NCI-H146 (cell line): ENCODE measurements at places on chromosomes 16 and 17.

DNA sequence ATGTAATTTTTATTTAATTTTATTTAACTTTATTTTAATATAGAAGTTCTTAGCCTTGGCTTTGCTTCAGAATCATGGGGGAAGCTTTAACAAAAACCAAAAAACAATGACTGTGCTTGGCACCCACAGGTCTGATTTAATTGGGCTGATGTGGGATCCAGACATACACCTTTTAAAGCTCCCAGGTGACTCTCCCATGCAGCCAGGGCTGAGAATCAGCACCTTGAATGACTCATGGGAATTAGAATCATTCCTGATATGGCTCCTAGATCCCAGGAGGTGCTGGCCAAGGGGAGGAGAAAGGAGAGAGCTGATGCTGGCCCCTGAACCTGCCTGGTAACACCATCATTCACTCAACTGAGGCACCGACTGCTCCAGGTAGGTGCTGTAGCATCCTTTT lies 240.7 kb downstream of the PARN start:
- DNase-seq: no peak

GRCh38 chr16:81315271-81316175 lies 761 bp downstream of the GAN start:
- peak; percentile 20 for DNase-seq

DNA sequence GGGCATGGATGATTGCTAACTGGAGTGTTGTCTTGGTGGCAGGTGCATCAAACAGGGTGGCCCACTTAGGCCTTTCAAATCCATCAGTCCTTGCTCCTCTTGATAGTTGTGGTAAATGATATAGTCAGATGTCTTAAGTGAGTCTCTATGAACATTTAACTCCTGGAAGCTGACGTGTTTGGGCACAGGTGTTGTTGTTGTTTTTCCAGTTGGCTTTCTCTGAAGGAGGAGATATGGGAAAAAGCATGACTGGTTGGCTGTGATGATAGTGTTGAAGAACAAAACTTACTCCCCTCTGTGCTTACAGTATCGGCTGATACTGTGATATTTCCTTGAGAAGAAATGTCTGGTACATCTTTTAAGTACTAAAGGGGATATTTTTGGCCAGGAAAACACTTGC lies 18.0 kb downstream of the TNRC6A start:
- no peak for DNase-seq

- no peak for DNase-seq
Measured at GRCh38 chr17:49201481-49201927, 8.9 kb downstream of the GNGT2 start.

- DNase-seq: no peak
Measured at GRCh38 chr17:78563189-78564145, 13.7 kb downstream of the DNAH17 start.

GRCh38 chr16:7268182-7268581 lies 64.5 kb upstream of the RBFOX1 start:
- peak; percentile 26 for DNase-seq

DNA sequence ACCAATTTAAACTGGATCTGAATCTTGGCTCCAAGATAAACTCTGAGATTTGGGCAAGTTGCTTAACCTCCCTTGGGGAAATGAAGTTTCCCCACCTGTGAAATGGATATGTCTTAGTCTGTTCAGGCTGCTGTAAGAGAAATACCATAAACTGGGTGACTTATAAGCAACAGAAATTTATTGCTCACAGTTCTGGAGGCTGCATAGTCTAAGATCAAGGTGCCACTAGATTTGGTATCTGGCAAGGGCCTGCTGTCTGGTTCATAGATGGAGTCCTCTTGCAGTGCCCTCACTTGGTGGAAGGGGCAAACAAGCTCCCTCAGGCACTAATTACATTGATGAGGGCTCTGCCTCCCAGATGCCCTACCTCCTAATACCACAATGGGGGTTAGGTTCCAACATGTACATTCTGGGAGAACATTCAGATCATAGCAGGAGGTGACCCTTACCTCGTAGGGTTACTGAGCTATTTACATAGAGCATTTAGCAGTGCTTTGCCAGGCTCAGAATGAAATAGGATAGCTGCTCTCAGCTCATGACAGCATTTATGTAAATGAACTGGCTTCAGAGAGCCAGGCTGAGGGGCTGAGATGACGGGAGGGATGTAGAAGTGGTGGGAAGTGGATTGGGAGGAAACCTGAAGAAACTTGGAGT lies 83.9 kb downstream of the SPECC1 start:
- peak; percentile 95 for DNase-seq

DNA sequence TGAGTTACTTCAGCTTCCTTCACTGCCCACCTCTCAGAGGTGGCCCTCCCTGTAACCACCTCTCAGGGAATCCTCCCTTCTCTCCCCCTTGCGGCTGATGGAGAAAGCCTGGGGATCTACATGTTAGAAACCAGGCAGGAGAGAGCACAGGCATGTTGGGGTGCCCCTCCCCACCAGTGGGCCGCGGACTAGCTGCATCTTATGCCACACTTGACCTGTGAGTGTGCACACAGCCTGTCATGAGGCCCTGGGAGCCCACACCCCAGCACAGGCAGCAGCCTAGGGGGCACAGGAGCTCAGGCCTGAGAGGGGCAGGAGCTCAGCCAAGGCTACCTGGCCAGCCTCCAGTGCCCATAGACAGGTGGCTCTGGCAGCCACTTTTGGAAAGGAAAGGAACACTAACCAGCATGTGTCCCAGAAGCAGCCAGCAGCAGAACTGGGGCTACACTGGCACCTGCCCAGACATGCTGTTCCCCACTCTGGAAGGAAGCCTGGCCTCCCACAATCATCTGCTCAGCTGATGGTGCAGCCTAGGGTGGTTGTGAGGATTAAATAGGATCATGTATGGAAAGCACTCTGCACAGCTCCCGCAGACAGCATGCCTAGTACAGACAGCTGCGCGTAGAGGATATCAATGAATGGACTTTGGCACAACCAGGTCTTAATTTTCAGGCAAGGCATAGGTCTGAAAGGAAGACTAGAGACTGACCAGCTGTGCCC lies 60.5 kb downstream of the TMEM132E start:
- DNase-seq: no peak
